ENCODE measurements at places on chromosomes 6 and 20.

GRCh38 chr6:40754461-40755045 lies 167.4 kb upstream of the LRFN2 start:
- no peak for DNase-seq

DNA sequence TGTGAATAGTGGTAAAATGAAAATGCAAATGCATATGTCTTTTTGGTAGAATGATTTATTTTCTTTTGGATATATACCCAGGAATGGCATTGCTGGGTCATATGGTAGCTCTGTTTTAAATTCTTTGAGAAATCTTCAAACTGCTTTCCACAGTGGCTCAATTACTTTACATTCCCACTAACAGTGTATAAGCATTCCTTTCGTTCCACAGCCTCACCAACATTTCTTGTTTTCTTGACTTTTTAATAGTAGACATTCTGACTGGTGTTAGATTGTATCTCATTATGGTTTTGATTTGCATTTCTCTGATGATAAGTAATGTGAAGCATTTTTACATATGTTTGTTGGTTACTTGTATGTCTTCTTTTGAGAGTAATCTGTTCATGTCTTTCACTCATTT lies 144.0 kb downstream of the SIM1 start:
- no peak for DNase-seq

DNA sequence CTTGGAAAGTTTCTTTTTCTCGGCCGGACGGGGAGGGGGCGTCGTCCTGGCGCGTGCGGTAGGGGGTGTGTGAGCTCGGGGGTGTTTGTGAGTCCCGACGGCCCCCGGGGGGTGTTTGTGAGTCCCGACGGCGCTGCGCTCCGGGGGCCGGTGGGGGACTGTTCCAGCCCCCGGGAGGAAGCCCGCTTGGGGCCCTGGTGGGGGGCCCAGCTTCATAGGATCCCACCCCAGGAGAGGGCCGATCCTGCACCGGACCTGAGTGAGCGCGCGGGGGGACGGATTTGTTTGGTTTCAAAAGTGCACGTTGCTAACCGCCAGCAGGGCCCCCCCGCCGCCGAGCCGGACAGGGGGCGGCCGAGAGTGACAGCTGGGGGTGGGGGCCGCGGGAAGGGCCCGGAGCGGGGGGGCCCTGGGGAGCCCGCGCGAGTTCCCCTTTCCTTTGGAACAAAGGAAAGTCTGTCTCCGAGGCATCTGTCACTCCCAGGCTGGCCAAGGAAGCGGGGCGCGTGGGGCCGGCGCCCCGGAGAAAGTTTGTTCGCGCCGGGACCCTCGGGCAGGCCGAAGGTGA lies 485 bp downstream of the TGIF2 start:
- DNase-seq = no peak

DNA sequence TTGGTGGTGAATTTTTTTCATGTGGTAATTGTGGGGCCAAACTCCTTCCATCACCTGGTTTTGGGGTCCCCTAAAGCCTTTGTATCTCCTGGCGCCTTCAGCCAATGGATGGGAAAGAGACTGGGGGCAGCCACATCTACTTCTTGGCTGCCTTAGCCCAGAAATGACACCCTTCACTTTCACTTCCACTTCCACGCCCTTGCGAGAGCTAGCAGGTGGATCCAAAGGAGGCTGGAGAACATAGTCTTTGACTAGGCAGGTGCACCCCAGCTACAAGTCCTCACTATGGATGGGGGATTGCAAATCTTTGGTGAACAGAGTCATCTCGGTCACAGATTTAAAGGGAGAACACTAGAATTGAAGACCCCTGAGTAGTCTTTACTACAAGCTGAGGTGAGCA lies 70.8 kb downstream of the NDUFAF5 start:
- DNase-seq = no peak

DNA sequence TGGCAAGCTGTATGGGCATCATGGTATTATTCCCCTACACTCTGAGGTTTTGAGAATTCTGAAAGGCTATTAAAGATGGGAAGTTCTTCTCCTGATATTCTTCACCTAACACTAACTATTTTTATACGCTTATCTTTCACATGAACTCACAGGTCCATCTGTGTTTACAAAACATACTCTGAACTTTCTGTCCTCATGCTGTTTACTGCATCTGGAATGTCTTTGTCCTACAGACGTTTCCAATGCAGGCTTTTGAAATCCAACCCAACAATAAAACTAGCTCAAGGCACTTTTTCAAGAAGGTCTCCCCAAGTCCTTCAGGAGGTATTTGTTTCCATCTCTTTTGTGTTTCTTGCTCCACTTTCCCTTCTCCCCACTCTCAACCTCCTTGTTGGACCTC lies 60.5 kb upstream of the MLIP start:
- no peak for DNase-seq

DNA sequence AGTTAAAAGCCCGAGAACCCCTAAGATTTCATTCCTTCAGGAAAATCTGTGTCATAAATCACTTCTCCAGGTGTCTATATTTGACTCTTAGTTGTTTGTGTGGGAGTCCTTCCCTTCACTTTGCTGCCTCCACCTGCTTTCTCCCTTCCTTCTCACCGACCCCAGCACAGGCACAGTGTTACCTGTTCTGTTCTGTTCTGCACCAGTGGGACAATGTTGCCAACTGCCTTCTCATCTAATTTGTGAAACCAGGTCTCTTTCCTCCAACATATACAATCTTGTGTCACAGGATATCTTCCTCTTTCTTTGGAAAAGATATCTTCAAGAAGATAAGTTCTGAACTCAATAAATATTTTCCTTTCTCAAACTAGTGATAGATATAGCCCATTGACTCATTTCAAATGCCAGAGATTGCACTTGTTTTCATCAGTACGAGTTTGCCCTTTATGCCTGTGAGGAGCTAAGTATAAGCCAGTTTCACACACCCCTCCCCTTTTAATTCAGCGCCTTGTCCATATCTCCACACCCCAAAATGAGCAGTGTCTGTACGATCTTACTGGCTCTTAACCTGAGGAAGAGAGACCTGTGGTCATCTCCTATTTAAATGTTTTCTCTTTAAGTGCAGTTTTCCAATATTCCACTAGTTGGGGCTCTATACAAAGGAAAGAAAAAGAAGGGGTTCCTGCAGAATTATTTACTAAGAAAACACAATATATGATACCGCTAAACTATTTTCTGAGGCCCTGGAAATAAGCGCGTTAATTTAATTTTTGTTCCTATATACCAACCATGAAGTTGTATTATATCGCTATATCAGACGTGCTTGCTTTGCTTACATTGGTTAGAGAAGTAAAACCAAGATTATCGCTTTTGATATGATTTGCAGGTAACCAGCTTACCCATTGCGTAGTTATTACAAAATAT lies 81.6 kb upstream of the PREP start:
- no peak for DNase-seq

DNA sequence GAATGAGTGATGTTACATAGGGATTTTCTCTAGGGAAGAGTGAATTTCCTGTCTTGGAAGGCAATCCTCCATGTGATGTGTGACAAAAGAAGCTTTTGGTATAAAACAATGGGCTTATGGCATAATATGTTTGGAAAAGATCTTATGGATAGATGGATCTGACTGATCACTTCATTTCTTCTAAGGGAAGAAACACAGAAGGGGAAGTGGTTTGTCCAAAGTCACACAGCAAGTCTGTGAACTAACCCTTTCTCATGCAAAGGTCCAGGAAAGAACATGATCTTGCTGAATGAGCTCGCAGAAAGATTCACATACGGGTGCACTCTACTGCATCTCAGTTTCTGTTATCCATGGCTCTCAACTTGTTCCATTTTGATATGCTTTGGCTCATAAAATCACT lies 575.9 kb upstream of the JAG1 start:
- DNase-seq = no peak

DNA sequence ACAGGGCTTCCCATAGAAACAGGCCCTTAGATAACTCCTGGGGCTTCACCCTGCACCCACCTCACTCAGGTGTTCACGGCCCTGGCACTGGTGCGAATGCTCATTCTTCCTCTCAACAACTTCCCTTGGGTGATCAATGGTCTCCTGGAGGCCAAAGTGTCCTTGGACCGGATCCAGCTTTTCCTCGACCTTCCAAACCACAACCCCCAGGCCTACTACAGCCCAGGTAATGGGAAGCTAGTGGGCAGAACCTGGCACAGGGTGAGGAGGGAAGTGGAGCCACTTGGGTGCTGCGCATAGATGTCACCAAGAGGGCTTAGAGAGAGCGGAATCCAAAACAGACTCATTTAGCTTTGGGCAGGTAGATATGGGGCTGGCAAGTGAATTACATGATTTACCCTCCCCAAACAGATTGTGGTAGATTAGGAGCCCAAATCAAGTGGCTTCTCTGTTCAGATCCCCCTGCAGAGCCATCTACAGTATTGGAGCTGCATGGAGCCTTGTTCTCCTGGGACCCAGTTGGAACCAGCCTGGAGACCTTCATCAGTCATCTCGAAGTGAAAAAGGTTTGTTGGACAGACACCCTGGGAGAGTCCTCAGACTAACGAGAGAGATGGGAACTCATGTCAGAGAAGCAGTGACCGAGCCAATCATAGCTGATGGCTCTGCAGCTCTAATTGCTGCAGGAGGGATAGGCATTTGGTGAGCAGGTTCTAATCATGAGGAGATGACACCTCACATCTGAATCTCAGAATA lies 8.5 kb downstream of the ABCC10 start:
- DNase-seq = no peak

DNA sequence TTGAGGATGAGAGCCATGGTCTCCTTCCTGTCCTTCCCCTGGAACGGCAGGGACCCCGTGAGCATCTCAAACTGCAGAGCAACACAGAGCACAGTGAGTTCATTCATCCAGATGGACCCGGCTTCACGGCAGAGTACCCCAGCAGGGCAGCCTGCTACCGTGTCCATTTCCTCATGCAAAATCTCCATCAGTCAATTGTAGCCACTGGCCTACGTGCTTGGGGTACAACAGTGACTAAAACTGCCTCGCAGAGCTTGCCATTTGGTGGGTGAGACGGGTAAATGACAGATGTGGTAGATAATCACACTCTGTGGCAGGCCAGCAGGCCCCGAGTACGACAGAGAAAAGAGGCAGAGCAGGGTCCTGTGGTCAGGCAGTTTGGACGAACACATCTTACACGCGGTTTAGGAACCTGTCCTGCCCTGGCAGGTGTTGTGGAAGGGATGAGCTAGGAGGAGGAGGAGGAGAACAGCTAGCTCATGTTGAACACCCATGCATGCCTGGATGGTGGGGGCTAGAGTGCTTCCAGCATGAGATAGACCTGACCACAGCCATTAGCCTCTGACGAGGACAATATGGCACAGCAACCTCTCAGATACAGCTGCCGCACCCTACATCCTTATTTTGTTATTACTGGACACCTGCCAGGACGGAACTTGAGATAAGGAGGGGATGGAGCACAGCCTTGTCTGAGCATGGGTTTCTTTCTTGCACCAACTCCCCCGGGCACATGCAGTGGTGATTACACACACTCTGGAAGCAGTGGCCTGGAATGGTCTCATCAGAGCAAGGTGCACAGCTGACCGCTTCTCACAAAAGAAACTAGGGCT lies 95.6 kb downstream of the RAMACL start:
- no peak for DNase-seq

DNA sequence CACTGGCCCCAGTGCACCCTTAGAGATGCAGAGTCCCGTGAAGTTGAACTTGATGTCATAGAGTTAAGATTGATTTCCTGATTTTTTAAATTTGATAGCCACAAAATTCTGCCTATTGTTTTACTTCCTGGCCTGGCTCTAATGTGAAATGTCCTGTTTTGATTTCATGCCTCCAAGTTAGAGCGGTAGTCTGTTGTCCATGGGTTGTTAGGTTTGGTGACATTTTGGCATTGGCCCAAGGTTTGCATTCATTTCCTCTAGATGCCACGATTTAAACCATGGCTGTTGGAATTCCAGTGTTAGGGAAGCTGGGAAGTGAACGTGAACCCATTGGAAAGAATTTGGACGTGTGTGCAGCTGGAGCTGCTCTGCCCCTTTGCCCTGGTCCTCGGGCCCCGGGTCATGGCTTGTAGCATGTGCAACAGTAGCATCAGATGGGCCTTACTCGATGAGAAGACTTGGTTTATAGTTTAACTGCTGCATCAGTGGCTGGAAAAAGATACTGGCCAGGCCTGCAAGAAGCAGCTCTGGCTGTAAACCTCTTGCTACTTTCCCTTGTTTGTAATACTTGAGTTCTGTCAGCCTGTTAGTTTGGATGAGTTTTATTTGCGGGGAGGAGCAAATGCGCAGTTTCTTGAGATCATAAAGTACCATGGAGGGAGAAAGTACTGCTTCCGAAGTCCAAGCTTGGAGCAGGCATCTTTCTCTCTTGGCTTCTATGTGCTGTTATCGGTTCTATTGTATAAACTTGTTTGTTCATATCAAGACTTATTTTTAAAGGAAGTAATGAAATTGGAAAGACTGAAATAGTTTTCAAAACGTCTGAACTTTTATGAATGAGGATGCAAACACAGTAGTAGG lies 121.4 kb upstream of the CLDN20 start:
- DNase-seq = no peak

DNA sequence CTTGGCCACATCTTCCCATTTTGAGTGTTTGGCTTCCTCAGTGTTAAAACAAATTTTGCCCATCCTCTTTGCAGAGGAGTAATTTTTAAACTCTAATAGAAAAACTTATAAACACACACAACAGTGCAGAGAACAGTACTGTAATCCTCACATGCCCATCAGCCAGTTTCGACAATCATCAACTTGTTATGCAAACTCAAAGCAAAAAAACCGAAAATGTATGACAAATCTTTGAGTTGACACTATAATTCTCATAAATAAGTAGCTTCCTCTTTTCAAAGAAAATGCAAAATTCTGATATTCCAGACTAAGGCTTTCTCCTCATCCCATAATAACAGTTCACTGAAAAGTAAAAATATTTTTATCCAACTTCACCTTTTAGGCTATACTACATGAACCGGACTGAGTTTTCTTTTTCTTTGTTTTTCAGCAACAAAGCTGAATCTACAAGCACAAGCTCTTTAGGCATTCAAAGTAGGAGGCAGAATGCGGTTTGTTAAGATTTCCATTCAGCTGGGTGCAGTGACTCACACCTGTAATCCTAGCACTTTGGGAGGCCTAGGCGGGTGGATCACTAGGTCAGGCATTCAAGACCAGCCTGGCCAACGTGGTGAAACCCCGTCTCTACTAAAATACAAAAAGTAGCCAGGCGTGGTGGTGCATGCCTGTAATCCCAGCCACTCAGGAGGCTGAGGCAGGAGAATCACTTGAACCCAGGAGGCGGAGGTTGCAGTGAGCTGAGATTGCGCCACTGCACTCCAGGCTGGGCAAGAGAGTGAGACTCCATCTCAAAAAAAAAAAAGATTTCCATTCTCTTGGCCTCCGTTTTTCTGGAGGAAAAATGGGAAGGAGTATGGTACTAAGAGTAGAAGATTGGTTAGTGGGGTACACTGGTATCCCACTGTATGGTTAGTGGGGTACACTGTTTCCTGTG lies 74.8 kb downstream of the GCNT2 start:
- no peak for DNase-seq

DNA sequence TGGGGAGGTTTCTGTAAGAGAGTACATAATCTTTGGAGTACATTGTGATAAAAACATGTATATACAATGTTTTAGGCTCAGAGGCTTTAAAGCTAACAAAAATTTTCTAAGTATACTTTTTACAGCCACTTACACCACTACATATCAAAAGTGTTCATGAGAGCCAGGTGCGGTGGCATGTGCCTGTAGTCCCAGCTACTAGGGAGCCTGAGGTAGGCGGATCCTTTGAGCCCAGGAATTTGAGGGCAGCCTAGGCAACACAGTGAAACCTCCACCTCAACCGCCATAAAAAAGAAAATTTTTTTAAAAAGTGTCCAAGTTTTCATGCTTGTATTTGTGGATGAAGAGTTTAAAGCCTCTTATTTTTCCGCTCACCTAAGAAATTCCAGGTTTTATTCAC lies 22.5 kb downstream of the SNX3 start:
- DNase-seq = no peak

GRCh38 chr6:100336876-100337275 lies 127.8 kb downstream of the SIM1 start:
- no peak for DNase-seq
